ENCODE measurements at places on chromosomes 7 and 10.

DNA sequence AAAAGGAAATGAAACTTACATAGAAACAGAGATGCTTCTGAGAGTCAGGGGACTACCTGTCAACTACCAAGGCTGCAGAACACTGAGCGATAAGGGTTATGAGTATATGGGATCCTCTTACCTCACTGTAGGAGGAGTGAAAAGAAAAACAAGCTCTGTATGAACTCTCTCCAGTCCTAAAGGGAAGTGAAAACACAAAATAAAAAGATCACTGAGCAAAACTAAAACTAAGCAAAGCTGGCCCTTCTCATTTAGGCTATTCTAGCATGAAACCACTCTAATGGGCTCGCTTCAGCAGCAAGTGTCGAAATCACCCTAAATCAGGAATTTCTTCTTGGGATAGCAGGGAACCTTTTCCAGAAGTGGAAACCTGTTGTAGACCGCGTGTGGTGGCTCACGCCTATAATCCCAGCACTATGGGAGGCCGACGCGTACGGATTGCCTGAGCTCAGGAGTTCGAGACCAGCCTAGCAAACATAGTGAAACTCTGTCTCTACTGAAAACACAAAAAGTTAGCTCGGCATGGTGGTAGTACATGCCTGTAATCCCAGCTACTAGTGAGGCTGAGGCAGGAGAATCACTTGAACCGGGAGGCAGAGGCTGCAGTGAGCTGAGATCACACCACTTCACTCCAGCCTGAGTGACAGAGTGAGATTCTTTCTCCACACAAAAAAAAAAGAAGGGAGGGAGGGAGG, 27.0 kb downstream of the DCLRE1C start:
- DNase-seq: no peak

DNA sequence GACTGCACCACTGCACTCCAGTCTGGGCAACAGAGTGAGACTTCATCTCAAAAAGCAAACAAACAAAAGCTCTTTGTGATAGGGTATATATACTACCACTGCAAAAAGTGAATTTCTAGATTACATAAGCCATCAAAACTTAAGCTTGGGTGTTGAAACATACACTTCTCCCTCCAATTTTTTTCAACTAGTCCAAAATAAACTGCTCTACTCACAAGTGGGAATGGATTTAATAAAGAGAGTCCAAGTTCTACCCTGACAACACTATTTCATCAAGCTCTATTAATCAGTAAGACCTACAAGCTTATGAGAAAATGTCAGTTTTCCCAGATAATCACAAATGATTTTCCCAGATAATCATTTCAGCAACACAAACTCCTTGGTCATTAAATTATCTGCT, 82.7 kb downstream of the NT5C2 start:
- DNase-seq: no peak

- DNase-seq: no peak
Measured at GRCh38 chr10:129761197-129761972, 202.7 kb downstream of the EBF3 start.

DNA sequence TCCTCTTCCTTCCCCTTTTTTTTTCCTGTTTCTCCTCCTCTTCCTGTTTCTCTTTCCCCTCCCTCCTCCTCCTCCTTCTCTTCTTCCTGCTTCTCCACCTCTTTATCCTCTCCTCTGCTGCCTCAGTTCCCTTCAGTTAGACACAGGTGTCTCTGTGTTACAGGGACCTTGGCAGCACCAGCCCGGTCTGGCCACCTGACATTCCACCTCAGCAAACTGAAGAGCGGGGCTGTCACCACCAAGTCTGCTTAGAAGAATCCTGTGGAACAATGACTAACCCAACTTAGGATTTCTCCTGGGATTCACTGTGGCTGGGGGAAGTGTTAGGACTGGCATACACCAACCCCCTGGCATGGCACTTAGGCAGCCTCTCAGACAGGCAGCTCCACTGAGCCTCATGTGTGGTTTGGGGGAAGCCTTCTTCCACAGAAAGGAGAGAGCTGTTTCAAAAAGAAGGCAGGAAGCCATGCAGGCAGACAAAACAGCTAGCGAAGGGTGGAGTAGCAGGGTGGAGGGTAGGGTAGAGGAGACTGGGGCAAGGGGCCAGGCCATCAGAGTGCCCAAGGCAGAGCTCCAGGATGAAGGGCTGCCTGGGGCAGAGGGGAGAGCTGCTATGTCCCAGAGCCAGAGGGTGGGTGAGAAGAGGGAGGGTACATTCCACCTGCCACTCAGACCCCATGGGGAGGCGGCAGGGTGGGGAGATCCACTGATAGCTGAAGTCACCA, 13.2 kb upstream of the GDF10 start:
- no peak for DNase-seq

- DNase-seq: peak; percentile 51
Measured at GRCh38 chr7:71735961-71736556, 604.1 kb downstream of the GALNT17 start.

DNA sequence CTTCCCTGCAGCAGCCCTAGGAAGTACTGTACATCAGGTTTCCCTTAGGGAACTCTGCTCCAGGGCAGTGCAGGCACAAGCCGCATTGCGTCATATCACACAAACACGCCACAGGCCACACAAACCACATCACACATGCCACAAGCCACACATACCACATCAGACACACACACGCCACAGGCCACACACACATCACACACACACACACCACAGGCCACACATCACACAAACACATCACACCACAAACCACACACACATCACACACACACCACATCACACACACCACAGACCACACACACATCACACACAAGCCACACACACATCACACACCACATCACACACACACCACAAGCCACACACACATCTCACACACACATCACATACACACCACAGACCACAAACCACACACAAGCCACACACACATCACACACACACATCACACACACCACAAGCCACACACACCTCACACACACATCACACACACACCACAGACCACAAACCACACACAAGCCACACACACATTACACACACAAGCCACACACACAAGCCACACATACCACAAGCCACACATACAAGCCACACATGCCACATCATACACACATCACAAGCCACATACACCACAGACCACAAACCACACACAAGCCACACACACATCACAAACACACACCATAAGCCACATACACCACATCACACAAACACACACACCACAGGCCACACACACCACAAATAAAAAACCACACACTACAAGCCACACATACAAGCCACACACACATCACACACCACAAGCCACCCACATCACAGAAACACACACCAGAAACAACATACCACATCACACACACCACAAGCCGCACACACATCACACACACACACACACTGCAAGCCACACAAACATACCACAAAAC, 53.4 kb downstream of the TMEM209 start:
- DNase-seq: no peak

DNA sequence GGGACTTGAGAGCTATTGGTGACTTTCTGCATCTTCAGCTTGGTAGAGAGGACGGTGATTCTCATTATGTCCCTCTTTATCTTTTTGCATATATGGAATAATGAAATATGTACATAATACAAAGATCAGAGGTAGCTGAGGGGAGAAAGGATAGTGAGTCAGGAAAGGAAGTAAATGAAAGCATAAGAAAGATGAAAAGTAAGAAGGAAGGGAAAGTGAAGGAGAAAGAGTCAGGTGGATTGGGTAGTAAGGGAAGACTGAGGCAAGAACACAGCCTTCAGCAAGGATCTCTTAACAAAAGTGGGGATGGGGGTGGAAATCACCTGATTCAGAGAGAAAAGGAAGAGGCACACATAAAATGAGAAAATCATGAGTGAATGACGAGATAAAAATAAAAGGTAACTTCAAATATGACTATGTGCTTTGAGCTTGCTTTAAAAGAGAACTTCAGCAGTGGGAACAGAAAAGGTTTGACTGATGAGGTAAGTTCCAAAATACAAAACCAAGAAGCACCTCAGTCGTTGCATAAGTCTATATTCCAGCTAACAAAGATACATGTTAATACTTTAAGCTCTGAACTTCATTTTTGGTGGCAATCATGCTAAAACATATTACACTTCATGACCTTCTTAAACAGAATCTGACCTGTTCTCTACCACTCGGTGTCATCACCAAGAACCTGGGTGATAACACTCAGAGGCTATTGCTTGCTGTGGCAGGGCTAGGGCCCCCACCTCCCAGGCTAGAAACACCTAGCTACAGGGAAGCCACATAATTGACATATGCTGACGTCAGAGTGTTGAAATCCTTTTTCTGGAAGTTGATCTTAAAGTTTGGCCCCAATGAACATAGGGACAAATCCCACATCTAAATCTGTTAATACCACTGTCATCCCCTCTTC, 32.9 kb downstream of the NRCAM start:
- DNase-seq: no peak

GRCh38 chr7:158824028-158824427, 5.3 kb downstream of the ESYT2 start:
- DNase-seq: no peak

DNA sequence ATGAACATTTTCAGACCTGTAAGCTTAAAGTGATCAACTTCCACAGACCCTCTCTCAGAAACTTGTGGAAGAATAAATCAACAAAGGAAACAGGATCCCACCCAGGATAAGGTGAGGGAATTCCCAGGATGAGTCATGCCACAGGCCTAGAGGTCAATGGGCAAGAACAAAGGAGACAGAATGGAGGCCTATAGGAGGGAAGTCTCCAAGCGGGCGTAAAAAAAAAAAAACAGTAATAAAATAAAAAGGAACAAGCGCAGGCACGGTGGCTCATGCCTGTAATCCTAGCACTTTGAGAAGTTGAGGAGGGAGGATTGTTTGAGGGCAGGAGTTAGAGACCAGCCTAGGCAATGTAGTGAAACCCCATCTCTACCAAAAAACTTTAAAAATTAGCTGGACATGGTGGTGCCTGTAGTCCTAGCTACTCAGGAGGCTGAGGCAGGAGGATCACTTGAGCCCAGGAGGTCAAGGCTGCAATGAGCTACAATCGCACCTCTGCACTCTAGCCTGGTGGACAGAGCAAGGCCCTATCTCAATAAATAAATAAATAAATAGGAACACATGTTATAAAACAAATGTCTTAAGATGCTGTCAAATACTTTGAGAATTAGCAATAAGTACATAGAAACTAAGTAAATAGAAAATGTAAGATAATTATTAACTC, 8.4 kb downstream of the SORBS1 start:
- DNase-seq: no peak

DNA sequence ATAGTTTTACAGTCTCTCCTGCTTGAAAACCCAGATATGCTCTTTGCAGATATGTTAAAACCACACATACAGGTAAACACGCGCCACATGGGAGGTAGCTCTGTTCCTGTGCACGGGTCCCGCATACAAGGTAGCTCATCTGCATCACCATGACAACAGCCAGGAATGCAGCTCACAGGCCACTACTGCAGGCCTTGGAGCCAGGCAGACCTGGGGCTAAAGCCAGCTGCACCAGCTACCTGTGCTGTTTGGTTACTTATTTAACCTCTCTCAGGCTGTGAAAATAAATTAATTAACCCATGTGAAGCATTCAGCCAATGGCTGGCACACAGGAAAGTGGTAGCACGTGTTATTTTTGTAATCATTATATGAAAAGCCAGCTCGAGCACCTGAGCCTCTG, 428.3 kb downstream of the TNS3 start:
- no peak for DNase-seq

- DNase-seq: no peak
Measured at GRCh38 chr10:71234970-71235685, 22.8 kb downstream of the UNC5B start.

DNA sequence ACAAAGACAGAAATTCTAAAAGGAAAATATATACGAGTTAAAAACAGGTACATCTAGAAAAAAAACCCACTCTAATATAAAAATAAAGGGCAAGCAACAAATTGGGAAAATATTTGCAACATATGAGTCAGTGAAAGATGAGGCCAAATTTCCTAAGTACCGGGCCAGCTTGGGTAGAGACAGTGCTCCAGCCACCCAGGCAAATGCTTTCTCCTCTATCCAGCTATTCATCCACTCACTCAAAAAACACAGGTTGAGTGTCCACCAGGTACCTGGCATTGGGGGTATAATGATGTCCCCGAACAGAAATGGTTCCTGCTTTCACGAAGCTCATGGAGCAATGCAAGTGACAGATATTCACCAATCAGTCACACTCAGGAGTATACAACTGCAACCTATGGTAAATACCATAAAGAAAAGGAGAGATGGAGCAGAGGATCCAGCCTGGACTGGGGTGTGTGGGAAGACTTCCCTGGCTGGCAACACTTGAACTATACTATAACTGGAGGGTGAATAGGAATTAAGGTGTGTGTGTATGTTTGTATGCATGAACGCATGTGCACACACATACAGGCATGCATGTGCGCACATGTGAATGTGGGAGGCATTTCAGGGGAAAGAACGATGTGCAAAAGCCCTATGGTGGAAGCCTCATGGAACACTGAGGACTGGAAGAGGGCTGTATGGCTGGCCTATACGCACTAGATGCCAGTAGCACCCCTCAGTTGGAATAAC, 2.3 kb downstream of the ARHGAP22 start:
- DNase-seq: no peak

DNA sequence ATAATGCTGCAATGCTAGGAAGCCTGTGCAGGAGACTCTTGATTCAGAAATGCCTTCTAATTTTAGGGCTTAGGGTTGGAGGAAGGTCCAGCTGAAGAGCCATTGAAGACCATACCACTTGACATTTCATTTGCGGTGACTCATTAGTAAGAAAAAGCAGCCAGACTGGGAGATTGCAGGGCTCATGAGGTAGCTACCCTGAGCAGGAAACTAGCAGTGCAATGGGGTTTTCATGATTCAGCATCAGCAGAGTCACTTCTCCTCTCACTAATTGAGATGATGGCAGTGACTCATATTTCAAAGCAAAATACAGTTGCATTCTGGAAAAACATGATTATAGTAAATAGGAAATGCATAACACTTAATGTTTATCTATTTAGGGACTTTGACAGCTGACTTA, 434.1 kb downstream of the DNAJB9 start:
- DNase-seq: no peak

DNA sequence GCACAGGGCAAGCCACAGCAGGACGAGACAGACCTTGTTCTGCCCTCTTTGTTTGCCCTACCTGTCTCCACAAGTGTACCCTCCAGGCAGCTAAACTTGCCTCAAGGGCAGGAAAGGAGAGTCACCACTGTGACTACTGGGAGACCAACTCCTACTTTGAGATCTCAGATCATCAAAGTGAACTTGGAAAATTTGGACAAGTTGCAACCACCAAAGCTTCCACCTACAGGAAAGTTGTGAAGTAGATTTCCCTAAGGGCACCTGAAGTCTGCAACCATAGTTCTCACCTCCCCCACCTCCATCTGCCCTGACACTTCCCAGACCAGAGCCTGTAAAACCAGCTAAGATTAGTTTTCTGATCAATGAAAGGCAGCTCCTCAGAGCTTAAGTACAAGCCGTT, 2.5 kb upstream of the WDR91 start:
- no peak for DNase-seq

- DNase-seq: no peak
Measured at GRCh38 chr7:17097668-17098297, 200.7 kb upstream of the AHR start.

DNA sequence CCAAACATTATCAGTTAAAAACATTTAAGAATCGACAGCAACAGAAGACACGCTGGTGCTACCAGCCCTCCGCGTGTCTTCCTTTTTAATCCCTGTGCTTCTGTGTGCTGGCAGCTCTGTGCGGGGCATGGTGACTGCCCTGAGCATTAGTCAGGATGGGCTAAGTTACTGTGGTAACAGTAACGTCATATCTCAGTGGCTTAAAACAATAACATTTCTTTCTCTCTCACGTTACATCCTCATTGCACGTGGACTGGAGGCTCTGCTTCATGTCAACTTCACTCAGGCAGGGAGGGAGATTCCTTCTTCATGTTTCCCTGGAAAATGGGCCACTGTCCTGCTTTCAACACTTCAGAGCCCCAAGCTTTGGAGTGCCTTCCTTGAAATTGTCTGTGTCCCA, 378.5 kb downstream of the CCSER2 start:
- DNase-seq: no peak

All from NCI-H1694 treated with DMSO at 0.1 percent for 48 hours (cell line).